ENCODE measurements at places on chromosomes 3 and 15. TPM values are rescaled to one million over a fixed set of nuclear protein-coding genes. Genes with fewer than 3 reads are reported as not detected.

Gene LMAN1L
- 0.27 TPM for total RNA-seq

Gene COLQ
- total RNA-seq: 1.1 TPM

Gene PRR20G
- total RNA-seq: not detected

Gene GOLGA6L7
- total RNA-seq: not detected

Gene CCNB2
- 28.2 TPM for total RNA-seq

Gene SLC27A2
- total RNA-seq: 16.6 TPM

Gene ITPKA
- 0.53 TPM for total RNA-seq

Gene KLHL6
- total RNA-seq: 31.0 TPM

Gene GASK1A
- total RNA-seq: not detected

Gene GPR160
- total RNA-seq: 2.9 TPM

Gene LRTM1
- not detected for total RNA-seq

Gene PARP15
- 13.9 TPM for total RNA-seq

Gene GRAMD2A
- total RNA-seq: not detected

Gene GADL1
- not detected for total RNA-seq

Gene IQCF5
- not detected for total RNA-seq

Gene PPARG
- 0.74 TPM for total RNA-seq

Gene CGGBP1
- 94.5 TPM for total RNA-seq

Gene SLC7A14
- total RNA-seq: not detected

Gene KNL1
- 19.5 TPM for total RNA-seq

Gene SLC24A1
- 4.2 TPM for total RNA-seq

Gene HIGD2B
- total RNA-seq: 0.27 TPM

Gene THAP10
- 0.20 TPM for total RNA-seq

- no peak for DNase-seq
These were observed 8.8 kb downstream of the ANAPC13 start for GRCh38 chr3:134477002-134477401.

DNA sequence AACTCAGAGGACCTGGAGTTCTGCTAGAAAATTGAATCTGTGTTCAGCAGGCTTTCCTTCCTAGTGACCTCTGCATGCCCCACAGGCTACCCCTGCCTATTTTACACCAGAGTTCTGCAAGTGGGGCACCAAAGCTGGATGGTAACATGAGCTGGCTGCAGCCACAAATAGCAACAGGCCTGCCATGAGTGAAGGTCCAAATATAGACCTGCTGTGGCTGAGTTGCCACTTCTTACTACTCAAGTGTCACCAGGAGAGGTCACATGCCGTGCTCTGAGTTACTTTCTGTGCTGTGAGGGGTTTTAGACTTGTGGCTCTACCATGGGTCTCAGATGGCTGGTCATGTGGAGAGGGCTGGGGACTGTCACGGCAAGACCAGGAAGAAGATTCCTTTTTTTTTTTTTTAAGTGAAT lies at the start of gene FSD2:
Gene FSD2, minus strand, starts transcription at position 76 of the 413 bp plus-strand sequence. CDS start 18,679 bp downstream, outside the sequence.
- no peak for DNase-seq

GRCh38 chr3:14522768-14523167 lies 17.4 kb downstream of the GRIP2 start:
- DNase-seq: no peak

GRCh38 chr3:7960601-7961000 lies 541.0 kb upstream of the LMCD1 start:
- no peak for DNase-seq

GRCh38 chr3:10387881-10388609 lies 67.1 kb upstream of the SEC13 start:
- no peak for DNase-seq

DNA sequence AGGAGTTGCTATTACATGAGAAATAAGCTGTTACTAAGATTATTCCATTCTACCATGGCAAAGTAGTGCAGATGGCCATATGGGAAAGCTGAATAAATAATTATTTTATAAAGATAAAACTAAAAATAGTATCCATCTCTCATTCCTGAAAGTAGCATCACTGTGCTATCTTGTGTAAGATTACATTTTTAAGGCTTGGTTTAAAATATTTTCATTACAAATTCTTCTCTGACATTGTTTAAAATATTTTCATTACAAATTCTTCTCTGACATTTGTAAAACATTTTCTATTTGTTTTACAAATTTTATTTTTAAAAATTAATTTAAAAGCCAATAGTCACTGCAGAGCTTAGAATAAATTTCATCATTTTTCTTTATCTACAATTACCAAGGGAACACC lies 665.5 kb upstream of the NAALADL2 start:
- DNase-seq: no peak

DNA sequence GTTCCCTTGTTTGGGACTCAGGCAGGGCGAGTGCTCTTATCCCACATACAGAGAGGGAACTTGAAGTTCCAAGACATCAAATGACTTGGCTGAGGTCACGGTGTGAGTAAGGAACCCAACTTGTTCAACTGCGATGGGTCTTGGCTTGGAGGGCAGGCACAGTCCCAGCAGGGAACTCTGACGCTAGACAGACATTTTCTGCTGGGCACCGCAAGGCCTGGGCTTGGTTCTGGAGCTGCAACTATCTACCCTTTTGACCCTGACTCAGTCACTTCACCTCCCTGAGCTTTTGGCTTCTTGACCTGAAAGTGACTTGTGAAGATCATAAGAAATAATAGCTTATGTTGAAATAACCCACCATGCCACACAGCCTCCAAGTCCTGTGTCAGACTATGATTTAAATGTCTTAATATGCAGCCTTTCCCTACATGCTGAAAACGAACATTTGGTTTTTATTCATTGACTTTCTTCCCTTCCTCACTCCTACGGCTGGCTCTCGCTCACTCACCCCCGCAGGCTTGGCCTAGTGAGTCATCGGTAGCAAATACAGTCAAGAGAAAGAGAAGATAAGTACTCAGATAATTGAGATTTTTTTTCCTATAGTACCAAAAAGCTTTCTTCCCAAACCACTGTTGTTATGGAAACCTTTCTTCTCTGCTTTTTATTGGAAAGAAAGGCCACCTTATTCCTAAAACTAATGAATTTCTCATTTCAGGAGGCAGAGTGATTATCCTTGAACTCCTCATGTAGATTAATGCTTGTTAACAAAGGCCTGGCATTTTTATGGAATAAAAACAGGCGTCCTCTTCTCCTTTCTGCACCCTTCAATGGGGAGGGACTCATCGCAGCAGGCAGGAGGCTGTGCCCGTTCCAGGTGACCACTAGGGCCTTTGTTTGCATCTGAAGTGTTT lies 178.4 kb downstream of the ATP10A start:
- no peak for DNase-seq

DNA sequence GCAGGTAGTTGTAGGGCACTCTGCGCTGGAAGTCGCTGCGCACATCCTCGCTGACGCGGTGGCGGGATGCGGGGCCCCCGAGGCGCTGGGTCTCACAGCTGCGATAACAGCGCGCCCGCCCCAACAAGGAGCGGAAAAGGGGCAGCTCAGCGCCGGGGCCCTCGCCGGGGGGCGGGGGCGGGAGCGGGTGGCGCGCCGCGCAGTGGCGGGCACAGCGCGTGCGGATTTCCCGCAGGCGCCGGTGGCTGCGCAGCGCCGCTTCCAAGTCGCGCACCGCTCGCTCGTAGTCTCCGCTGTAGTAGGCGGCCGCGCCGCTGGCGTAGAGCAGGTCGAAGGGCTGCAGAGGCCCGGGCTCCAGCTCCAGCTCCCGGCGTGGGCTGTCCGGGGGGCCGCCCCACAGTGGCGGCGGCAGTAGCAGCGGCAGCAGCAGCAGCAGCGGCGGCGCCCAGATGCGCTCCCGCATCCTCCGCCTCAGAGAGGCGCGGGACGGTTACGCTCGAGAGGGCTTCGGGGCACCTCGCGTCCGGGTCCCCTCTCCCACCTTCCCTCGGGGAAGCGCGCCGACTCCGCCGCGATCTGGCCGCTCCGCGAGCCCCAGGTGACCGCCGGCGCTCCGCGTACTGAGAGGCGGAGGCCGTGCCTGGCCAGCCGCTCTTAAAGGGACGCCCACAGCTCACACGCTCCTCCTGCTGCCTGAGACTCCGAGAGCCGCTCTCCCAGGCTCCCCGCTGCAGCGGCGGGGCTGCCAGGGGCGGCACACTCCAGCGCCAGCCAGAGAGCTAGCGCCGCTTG lies at the start of gene P3H2:
Gene P3H2, minus strand, starts transcription at position 629 of the 792 bp plus-strand sequence. Its CDS starts 166 bp downstream, at position 463.
- no peak for DNase-seq

- DNase-seq: peak; percentile 27
These were observed 562 bp downstream of the NEO1 start for GRCh38 chr15:73052653-73053397.

GRCh38 chr3:149968216-149968615 lies 2.5 kb downstream of the PFN2 start:
- DNase-seq: no peak

- no peak for DNase-seq
These were observed 181.6 kb downstream of the EPHA6 start for GRCh38 chr3:96996009-96996408.

- DNase-seq: no peak
These were observed 858 bp downstream of the NTRK3 start for GRCh38 chr15:88255484-88256278.

DNA sequence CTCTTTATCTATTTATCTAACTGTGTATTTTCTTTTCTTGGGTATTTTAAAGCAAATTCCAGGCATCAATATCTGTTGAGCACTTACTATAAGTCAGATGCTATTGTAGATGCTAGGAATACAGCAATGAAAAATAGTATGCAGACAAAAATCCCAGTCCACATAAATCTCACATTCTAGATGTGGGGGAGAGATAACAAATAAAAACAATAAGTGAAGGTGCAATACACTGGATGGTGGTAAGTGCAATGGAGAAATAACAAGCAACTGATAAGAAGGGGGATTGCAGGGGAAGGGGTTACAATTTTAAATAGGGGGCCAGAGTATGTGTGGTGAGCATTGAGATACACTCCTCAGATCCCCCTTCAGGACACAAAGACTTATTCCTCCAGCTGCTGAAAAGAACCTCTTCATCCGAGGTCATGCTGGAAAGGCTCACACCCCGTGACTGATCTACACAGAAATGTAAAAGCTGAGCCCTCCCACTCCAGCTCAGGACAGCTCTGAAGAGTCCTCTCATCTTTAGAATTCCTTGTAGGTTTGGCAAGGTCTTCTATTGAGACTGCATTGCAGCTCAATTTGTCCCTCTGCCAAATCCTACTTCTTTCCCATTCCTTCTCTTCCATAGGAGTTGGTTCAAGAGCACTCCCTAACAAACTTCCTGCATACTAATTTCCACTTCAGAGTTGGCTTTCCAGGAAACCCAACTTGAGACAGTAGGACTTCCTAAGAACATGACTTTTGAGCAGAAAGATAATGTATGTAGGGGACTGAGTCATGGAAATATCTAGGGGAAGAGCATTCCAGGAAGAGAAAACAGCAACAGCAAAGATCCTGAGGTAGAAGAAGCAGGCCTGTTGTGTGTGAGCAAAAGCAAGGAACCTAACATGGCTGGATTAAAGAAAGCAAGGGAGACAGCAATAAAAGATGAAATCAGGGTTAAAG lies 8.1 kb upstream of the SCG3 start:
- no peak for DNase-seq

DNA sequence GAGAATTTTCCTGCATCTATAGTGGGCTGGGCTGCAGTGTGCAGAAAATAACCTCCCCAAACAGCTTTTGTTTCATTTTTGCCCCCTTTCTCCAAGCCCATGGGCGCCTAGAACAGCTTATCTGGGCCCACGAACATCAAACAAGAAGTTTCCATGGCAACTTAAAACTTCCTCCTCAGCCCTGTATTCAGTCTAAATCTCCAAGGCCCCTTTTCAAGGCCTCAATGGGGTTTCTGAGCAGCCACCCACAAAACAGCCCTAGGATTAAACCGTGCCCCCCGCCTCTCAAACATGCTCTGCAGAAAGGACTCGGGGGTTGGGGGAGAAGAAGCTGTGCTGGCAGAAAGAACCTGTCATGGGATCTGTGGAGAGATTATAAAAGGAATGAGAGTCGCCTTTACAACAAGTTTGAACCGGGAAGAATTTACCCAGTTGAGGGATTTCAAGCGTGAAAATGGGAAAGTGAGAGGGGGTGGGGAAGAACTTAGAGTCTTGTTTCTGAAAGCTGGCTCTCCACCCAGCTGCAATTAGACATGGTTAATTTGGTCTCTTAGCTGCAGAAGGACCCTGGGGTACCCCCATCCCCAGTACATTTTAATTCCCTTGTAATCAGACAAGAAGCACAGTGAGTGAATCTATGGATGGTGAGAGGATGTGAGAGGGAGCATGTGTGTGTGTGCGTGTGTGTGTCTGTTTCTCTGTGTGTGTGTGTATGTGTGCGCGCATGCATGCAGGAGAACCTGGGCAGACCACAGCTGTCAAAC lies 4.3 kb upstream of the FAM107A start:
- no peak for DNase-seq

GRCh38 chr3:154135511-154136173 lies 14.5 kb downstream of the ARHGEF26 start:
- DNase-seq: no peak

DNA sequence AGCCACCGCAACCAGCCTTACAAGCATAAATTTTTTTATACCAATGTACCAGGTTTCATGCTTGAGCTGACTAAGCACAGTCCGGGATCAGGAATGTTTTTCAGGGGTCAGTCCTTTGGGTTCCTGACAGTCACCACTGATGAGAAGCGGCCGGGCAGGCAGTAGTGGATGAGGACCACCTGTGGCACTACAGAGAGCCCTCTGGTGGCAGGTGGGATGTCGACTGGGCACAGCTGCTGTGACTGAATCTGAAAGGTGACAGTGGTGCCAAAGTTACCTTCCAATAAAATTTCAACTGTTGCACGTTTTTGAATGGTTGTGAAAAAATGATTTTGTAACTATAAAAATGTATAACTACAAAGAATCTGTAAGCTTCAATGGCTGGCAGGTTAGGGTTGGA lies 34.0 kb downstream of the TPRA1 start:
- DNase-seq: no peak

DNA sequence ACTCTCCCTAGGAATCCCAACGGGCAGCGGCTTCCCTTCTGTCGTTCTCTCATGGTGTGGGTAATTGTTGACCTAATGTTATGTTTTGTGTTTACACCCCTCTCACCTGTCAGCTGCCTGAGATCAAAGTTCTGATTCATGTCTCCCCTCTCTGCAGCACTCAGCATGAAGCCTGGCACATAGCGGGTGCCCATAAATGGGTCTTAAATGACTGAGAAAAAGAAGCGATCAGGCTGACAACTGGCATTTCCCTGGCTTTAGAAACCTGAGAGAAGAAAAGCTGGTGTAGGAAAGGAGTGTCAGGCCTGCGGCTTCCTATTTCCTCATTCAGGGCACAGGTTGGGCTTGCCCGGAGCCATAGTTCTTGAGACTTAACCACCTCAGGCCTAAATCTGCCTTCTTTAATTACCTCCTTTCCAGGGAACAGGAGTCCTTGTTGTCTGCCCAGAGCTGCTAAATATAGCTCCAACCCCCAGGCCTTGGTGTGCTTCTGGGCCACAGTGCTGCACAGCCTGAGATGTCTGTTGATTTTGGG lies 31.8 kb downstream of the LPP start:
- no peak for DNase-seq

DNA sequence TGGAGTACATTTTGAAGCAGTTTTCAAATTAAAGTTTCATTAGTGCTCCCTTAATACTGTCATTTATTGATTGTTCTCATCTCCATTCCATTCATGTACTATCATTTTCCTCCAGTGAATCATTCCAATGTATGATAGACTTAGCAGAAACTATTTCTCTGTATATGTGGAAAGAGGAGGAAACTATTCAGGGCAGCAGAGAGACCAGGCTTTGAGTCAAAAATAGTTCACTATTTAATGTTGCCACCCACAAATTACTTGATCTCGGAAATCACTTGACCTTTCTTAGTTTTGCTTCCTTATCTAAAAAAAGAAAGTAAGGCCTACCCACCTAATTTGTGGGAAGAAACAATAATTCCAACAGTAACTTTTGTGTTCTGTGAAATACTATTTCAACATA lies 610.5 kb upstream of the ZNF385D start:
- DNase-seq: no peak

GRCh38 chr3:129316248-129317013 lies 37.8 kb downstream of the HMCES start:
- DNase-seq: peak; percentile 77

All from CD8-positive, alpha-beta memory T cell (primary cell).